ENCODE measurements at places on chromosomes 4 and X.

DNA sequence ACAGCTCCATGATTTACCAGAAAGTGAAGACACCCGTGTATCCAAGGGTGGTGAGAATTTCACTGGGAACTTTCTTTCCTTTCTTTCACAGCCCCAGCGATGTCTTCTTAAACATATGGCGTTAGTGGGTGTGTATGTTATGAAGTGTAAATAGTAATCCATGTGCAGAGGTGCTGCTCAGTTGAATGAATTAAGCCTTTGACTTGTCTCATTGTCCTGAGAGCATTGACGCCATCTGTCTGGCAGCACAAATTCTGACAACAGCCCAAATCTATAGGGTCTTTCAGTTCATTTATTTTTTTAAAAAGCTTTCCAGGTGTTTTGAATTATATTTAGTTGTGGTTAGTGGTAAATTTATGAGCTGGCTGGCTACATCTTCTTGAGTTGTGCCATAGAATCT, 69.4 kb downstream of the CLCN5 start:
- peak; percentile 73 for DNase-seq

GRCh38 chr4:183320211-183321059, at the start of gene CLDN22:
TSS of gene CLDN22 (minus strand) at chr4:183320276. CDS start at chr4:183320218, 58 bp downstream.
- no peak for DNase-seq

GRCh38 chr4:111449657-111450056, 695.6 kb upstream of the FAM241A start:
- DNase-seq: no peak

DNA sequence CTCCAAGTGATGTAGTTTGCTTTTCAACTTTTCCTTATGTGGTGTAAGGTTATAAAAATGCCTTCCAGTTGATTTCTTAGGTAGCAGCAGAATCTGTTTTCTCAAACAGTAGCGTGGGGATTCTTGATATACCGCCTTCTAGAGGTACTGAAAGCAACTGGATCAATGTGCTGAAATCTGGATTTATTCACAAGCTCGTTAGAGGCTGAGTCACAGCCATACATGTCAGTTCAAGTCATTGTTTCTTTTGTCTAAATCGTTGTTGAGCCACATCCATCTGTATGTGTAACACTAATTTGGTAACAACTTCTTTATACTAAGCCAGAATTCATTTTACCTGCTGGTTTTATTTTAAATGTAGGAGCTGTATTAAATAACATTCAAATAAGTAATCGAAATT, 200.0 kb upstream of the MAD2L1 start:
- no peak for DNase-seq

DNA sequence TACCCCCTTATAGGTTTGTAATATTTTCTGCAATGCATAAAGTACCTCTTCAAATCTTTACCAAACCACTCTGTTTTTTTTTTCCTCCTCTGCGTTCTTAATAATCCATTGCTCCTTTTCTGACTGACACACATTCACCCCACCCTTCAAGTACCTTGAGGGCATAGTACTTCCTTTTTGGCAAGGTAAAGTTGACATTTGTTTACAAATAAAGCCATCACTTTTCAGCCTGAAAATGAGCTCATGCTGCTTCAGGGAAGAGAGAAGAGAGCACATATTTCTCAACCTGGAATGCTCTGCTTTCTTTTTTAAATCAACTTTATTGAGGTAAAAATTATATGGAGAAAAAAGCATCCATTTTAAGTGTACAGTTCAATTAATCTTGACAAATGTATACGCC, 113.9 kb downstream of the AGTR2 start:
- DNase-seq: peak; percentile 33

DNA sequence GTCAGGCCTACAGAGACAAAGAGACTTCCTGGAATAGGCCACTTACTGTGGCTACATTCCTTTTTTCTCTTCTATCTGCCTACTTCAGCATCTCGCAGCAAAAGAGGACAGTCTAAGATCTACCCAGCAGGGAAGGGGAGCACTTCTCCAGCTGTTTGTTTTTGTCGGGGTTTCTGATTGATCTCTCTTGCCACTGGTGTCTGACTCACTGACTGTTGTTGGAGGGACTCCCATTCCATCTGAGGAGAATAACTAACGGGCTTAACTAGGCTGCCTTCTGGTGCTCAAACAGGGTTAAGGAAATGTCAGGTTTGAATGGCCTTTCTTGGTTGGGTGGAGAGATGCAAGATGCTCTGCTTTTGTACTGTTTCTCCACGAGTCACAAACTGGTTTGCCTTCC, 100.2 kb upstream of the TMEM164 start:
- no peak for DNase-seq

DNA sequence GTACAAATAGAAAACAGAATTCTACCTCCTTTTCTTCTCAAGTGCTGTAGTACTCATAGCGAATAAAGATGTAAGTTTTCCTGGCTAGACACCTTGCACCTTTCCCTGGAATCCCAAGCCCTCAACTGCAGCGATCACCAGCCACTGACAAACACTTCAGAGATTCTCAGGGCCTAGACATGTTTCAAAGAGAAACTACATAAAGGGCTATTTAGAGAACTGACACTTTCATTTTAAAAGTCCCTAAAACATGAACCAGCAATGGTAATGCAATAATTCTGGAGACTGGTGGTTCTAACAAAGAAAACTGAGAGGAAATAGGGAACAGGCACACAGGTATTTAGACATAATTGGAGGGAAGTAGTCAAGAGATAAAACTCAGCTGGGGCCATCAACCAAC, 35.7 kb downstream of the FANCB start:
- no peak for DNase-seq

- DNase-seq: no peak
Observed at GRCh38 chr4:184848510-184848909, 22.7 kb upstream of the ACSL1 start.

- no peak for DNase-seq
Observed at GRCh38 chrX:46204721-46205422, 340.3 kb downstream of the ZNF674 start.

GRCh38 chr4:45679411-45679810, 444.4 kb downstream of the GABRG1 start:
- no peak for DNase-seq

DNA sequence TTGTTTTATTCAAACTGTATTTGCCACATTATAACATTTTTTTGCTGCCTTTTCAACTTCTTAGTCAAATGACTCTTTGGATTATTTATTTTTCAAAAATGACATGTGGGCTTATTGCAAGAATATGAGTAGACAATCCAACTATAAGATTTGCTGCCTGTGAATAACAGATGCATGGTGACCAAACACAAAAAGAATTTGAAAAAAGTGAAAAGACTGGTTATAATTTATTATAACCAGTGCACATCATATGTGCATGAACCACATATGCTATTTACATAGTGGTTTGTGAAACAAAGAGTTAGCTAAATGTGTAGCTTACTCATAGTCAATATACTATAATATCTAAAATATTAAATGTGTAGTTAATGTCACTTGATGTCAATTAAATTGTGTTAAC, 2086.8 kb downstream of the ARAP2 start:
- DNase-seq: no peak

- DNase-seq: peak; percentile 84
Observed at GRCh38 chrX:21738210-21738949, 19.5 kb downstream of the SMPX start.

DNA sequence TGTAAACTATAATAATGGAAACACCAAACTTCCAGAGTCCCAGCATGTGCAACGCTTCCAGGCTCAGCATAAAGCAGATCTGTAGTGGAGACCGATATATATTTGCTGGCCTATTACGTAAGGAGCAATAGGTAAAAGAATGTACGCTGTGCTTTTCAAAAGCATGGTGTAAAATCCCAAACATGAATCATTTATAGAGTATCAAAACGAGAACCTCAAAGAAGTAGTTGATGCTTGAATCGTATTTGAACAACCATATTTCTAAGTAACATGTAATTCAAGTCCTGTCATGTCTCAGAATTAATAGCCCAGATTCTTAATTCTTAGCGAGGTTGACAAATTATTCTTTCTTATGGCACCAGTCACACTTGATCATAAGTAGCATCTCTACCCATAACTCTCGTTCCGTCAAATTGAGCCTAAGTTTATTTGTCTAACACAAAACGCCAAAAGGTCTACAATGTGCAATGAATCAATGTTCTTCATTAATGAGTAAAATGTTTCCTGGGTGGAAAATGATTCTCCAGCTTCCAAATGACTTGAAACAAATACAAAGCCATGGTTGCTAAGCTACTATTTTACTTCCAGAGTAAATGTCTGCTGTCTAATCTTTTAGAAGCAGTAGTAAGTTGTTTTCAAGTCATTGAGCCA, 811.5 kb upstream of the FRG1 start:
- no peak for DNase-seq

GRCh38 chr4:8009097-8009496, 69.4 kb upstream of the AFAP1 start:
- DNase-seq: no peak

DNA sequence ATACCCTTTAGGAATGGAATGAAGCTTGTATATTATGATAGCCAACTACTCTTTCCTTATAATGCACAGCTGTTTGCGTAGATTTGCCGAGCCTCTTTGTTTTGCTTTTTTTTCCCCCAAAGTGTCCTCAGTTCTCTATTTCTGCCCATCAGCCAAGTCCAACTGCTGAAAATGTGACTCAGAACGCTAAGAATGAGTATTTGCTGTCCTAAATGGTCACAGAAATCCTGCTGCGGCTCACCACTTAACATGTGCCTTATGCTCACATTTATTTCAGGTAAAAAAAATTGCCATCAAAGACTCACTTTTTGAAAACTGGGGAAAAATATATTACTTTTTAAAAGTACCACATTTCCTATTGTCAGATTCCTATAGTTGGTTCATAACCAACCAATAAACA, 36.9 kb downstream of the GABRA4 start:
- peak; percentile 5 for DNase-seq

- no peak for DNase-seq
Observed at GRCh38 chrX:50905334-50905733, 5.2 kb upstream of the BMP15 start.

GRCh38 chr4:126890383-126890782, 742.4 kb upstream of the INTU start:
- DNase-seq: peak; percentile 70

DNA sequence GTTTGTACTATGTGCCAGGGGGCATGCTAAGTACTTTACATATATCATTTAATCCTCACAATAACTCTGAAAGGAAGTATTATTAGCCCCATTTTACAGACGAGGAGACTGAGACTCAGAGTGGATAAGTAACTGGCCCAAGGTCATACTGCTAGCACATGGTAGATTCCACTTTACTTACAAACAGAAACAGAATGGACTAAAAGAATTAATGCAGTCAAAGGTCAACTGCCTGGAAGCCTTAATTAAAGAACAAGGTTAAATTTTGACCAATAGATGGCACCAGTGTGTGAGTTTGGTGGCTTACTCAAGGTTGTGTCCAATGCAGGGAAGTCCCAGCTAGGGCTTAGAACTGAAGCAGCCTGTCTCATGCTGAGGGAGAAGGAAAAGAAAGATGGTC, 4.7 kb downstream of the RIPPLY1 start:
- DNase-seq: peak; percentile 27

DNA sequence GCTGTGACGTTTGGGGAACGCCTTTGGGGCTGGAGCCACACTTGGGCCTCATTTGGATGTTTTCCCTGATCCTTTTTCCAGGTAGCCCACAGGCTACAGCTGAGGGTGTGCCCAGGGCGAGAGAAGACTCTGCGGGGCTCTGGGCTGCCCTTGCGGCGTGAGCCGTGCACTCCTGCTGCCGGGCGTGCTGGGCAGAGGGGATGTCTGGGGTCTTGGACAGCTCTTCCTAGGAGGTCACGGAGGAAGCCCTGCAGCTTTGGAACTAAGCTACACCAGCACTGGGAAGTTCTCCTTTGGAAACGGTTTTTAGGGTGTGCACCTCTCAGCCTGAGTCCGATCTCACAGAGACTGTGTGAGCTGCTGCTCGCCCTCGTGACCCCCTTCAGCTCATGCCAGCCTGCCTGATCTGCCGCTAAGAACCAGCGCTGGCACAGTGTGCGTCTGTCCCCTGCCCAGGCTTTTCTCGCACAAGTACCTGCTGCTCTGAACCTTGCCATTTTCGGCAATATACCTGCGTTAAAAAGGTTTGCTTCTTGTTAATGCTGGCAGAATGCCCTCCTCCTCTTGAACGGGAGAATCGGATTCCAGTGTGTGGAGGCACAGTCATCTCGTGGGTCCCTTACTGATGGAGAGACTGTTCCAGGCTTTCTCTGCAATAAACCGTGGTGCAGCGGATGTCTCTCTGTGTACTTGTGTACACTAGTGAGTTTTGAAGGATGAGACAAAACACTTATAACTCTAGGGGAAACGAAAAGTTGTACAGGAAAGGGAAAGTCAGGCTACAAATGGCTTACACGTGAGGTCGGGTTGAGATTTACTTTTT, 14.3 kb downstream of the MSANTD1 start:
- no peak for DNase-seq

DNA sequence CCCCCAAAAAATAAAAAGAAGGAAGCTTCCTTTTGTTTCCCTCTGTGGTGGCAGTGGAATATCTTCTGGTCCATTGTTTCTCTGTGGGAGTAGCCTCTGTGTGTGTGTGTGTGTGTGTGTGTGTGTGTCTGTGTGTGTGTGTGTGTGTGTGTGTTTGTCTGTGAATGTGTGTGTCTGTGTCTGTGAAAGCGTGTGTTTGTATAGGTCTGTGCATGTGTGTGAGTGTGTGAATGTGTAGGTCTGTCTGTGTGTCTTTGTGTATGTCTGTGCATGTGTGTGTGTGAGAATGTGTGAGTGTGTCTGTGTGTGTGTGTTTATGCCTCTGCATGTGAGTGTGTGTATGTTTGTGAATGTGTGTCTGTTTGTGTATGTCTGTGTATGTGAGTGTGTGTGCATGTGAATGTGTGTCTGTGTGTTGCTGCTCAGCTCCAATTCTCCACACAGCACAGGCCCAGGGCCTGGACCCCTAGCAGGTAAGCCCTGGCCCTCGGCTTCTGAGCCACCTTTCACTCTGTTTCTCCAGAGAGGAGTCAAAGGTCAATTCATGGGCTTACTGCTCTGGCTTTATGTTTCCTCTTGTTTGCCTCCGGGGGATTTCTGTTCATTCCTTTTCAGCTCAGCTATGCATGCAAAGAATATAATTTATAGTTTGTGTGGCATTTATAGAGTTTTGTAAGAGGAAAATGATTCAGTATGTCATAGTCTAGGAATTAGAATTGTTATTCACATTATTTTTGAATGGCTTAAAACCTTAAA, 89.8 kb downstream of the UCHL1 start:
- no peak for DNase-seq

GRCh38 chrX:133375615-133376340, 39.5 kb downstream of the GPC4 start:
- DNase-seq: peak; percentile 32

DNA sequence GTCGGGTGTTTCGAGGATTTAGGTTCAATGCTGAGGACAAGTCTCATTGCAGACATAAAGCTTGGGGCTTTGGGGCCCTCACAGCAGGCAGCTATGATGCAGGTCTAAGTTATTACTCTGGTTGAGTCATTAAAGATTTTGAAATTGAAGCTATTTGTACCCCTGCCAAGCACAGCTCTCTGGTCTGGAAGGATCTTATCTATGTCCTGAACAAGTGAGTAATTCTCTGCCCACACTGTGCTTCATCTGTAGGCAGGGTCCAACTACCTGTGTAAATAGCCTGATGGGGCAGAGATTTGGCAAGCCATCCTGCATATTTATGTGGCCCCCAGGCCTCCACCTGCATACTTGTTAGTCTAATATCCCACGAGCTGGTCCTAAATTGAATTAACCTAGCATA, 41.4 kb upstream of the MAGEA4 start:
- DNase-seq: no peak

- no peak for DNase-seq
Observed at GRCh38 chr4:42789041-42789567, 103.4 kb upstream of the GRXCR1 start.
